ENCODE measurements at places on chromosomes 7 and 10.
A peak's percentile ranks its signal among the peaks of the same experiment; 100 is the strongest.

DNA sequence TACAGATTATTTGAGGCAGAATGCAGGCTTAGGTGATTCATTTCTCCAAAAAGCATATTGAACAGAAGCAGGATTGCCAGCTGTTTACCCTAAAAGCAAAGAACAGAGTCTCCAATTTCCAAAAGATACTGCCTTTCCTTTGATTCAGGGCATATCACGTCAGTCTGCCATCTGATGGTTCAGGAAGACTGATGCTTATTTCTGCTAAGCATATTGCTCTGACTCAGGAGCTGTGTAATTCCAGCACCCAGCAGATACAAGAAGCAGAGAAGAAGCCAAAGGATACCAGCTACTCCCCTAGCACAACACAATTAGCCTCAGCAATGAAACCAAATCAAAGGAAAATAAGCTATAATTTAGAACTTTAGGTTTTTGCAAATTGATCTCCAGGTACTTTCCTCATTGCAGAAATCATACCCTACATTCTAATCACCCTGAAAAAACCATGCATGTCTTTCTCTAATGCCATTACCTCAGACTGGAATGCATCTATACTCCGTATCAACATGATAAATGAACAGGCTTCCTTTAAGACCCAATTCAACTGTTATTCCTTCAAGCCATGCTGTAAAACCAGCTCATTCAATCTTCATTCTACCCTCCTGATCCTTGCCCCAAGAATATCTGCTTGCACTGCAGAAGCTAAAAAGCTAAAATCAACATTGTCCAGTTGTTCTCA, 55.1 kb downstream of the ABI1 start:
- DNase-seq = peak; percentile 35

- no peak for DNase-seq
These were observed 87.3 kb downstream of the LHFPL3 start for GRCh38 chr7:104415700-104416099.

DNA sequence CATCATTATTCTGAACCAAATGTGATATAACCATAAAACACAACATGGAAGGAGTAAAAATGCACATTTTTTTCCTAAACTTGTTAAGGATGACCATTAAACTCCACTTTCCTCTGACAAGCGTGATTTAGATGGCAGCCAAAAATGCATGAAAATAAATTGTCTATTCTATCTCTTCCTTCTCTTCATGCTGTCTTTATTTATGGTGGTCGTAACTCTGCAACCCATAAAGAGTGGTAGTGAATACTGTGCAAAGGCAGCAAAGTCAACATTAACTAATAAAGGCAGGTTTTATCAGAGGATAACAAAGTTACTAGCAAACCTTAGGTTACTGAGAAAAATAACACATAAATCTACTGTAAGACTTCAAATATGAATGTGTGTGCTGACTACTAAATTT, 106.6 kb downstream of the TPK1 start:
- DNase-seq = no peak

DNA sequence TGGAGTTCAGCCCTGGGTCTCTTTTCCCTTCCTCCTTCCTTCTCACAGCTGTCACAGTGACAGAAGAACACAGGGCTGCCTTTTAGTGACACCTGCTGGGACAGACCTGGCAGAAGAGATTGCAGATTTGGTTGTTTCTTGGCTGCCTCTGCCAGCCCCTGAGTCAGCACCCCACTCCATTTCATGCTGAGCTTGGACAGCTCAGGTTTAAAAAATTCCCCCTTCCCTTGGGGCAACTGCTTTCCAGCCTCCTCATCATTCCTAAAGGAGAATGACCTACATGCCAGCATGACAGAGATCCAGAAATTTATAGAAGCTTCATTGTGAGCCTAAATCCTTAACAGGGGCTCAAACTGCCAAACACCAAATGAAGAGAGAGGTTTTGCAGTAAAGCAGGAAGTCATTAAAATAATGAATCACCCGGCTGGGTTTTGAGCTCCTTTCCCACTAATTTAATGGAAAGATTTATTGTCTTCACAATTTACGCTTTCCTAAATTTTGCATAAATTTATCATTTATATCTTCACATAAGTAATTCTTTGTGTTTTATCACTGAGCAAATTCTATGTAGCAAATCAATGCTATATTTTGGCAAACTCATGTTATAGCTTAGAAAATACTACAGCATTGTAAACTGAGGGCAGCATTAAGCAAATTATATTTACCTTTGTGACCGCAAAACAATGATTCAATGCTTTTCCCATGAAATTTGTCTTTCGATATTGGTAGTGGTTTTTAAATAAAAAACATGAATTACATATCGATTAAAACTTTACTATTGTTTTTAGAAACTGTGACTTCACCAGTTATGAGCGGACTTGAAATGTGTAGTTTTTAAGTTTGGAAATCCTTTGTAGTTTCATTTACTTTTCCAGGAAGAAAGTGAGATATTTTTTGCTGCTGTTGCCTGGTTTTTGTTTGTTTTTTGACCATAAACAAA, 399.5 kb upstream of the ANKRD30A start:
- peak; percentile 73 for DNase-seq

- no peak for DNase-seq
These were observed 432.7 kb downstream of the DPP6 start for GRCh38 chr7:154484943-154485342.

DNA sequence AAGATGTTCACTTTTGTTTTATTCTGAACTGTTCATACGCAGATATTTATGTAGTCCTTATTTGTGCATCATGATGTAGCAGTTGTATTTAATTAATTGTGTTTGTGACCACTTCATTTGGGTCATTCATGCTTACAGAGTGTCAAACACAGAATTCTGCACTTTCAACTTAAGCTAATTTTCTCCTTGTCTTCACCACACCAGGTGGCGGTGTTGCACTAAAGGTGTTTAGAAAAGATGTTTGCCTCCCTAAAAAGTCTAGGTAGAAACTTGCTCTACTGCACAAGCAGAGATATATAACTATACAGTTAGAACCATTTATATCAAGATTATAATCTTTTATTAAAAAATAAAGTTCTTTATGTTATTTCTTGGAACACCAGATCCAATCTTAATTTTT, 1.3 kb upstream of the TAS2R38 start:
- peak; percentile 11 for DNase-seq

DNA sequence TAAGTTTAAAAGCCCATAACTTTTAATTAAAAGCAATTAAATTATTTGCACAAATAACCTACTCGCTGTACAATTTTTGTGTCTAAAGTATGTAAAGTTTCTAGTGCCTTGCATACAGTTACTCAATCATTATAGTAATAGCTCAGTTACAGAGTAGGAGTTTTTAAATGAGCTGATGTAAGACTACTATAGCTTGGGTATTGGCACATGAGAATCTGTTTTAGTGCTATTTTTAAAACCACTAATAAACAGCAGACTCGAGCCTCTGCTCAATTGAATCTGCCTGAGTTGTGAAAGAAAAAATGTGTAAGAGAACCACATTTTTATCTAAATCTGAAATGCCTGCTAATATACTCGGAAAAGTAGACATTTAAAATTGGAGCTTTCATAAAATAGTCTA, 31.1 kb downstream of the CTNNA3 start:
- peak; percentile 51 for DNase-seq

GRCh38 chr7:70312336-70312735, 714.1 kb downstream of the AUTS2 start:
- no peak for DNase-seq

DNA sequence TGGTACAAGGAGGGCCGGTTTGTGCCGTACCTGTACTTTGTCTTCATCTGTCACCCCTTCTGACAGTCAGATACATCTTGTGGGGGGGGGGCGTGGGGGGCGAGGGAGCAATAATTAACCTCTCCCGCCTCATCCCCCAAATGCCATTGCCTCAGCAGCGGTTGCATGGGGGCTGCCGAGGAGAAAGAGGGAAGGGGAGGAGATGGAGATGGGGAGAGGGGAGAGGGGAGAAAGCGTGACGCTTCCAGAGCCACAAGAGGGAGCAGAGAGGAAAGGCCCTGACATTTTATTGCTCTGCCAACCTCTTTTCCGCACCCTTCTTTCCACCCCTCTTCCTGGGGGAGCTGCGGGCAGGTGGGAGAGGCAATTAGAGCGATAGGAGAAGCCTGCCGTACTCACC, 11.8 kb downstream of the KAZALD1 start:
- DNase-seq = no peak

DNA sequence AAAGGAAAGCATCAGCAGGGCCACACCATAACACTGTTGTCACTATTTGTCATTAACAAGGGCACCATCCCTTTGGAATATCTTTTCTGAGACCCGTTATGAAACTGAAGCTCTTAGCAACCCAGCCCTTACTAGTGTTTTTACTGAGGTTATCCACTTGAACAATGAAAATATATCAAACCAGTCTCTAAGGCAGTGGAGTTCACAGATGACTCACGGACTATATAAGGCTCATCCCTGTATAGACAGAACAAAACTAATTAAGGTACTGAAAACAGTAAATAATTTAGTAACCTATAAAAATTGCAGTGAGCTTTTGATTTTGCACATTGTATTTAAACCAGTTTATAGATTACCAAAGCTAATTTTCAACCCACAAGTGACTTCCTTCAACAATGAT, 196.0 kb downstream of the ELAPOR2 start:
- DNase-seq = no peak

DNA sequence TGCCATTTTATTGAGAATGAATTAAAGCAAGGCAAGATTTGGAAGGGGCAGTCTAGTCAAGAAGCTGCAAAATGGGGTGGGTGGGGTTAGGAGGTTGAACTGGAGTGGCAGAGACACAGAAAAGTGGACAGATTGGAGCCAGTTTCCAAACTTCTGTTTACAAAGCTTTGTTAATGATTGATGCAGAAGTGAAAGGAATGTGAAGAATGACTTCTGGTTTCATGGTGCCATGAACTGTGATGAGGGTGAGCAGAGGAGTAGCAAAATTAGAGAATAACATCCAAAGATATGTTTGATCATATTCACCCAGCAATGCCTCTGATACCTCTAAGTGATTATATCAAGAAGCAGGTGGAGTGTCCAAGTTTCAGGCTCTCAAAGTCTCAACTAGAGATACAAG, 1118.0 kb upstream of the C7orf33 start:
- no peak for DNase-seq

- no peak for DNase-seq
These were observed 87.5 kb downstream of the PPP1R3C start for GRCh38 chr10:91545384-91545783.

GRCh38 chr10:36489181-36489580, 636.2 kb upstream of the ANKRD30A start:
- DNase-seq = no peak

DNA sequence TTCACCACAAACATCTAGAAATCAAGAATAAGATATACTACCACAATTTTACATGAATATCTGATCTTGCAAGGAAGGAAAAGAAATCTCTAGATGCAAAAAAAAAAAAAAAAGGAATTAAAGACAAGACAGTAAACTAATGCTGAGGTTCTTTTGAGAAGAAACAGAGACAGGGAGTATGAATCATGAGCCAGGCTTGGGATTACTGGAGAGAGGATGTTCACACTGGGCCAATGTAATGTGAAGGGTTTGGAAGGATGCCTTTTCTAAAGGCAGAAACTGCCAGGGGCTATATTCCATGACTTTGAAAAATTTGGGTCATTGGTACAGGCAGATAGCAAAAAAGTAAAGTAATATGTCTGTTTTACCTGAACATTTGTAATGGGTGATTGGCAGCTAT, 573.0 kb upstream of the IGFBP3 start:
- peak; percentile 96 for DNase-seq

DNA sequence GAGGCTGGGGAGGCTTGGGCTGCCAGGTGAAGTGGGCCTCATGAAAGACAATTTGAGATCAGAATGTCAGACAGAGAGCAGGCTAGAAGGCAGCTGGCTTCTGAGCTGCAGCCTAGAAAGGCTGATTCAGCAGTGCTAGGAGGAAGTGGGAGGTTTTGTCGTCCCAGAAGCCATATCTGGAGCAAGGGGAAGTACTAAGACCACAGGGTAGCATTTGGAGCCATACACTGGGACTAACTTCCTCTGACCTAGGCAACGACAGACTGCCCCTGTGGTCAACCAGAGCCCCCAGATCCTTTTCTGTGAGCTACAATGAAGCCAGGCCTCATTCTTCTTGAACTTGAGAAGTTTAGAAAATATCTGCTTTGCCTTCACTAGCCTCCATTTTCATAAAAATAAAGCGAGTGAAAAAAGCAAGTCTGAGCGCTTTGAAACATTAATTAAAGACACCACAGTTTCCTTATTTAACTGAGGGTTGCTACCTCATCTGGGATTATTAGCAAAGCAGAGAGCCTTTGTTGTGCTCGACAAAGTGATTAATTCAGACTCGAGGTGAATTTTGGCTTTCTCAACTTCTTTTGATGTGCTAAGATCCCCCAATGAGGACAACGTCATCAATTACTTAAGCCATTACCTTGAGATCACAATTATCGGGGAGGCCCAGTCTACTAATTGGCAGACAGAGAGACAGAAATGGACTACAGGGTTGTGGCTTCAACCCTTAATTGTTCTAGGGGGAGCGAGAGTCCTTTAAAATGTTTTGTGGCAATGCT, 26.6 kb downstream of the TBXAS1 start:
- peak; percentile 46 for DNase-seq

- no peak for DNase-seq
These were observed 192.8 kb upstream of the AHR start for GRCh38 chr7:17105701-17106100.

GRCh38 chr10:99487125-99487807, 45.5 kb upstream of the NKX2-3 start:
- DNase-seq = no peak

GRCh38 chr10:132270256-132270655, 37.5 kb downstream of the STK32C start:
- no peak for DNase-seq

DNA sequence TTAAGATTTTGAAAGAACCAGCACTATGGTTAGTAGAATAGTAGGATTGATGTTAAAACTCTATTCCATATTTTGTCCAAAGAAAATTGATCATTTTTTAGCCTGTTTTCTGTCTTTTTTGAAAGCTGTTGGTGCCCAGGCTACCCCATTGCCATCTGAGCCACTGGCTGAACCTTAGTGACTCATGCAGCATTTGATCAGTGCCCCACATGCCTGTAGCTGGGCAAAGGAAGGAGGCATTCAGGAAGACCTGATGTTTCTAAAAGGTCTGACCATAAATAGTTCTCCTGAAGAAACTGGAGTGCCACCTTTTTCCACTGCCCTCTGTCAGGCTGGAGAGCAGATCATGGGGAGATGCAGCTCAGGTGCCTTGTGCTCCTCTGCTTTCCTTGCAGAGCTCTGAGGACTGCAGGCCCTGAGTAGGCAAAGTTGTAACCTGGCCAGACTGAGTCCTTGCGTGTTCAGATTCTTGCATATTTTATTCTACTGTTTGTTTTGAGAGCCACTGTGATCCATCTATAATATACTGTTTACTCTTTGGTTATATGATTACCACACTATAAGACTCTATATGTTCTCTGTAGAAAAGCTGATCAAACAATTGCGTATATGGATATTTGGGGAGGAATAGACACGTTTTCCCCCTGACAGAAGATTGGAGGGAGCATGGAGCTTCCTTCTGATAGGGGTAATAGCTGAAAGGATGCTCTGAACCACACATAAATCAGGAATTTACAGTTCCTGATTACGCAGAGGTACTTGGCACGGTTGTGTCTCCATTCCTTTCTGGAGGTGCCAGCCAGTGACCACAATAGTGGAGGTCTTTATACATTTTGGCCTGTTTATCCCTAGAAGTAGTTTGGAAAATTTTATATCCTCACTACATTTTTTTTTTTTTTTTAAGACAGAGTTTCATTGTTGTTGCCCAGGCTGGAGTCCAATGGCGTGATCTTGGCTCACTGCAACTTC, 48.9 kb upstream of the GJD4 start:
- no peak for DNase-seq

GRCh38 chr7:152312316-152312715, 123.5 kb downstream of the KMT2C start:
- DNase-seq = no peak
